ENCODE measurements at places on chromosomes 13 and 19.

DNA sequence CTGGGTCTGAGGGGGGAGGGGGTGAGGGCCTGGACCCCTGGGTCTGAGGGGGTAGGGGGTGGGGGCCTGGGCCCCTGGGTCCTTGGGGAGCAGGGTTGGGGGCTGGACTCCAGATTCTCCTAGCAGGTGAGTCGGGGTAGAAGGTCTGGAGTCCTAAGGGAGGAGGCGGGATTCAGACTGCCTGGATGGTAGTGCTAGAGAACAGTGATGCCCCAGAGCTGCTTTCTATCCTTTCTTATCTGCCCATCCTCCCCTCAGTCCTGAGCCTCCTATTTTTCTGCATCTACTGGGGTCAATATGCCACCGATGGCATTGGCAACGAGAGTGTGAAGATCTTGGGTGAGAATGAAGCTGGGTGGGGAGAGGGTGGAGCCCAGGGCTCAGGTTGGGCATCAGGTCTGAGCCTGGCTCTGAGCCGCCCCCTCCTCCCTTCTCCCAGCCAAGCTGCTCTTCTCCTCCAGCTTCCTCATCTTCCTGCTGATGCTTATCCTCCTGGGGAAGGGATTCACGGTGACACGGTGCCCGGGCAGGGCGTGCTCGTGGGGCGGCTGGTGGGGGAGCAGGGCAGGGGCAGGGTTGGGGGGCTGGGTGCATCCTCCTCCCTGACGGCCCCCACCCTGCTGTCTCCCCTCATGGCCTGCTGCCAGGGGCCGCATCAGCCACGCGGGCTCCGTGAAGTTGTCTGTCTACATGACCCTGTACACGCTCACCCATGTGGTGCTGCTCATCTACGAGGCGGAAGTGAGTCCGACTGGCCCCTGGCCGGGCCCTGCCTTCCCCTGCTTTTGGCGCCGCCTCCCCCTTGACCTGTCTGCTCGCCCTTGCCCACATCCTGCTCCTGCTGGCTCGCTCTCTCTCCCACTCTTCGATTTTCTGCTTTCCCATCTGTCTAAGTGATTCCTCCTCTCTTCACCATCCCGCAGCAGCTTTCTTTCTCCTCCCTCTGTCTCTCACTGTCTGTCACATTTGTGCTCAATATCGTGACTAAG, 3.4 kb downstream of the TMEM145 start:
- H3K27ac ChIP-seq: peak overlapping the region; percentile 41
- no peaks in the 10 kb centered on the region for H3K36me3 ChIP-seq
- peaks cover 4% of the 10 kb centered on the region for H3K27me3 ChIP-seq
- H3K4me3 ChIP-seq: peak overlapping the region; percentile 28
- DNase-seq: peak; percentile 25
- H3K4me1 ChIP-seq: peaks cover 9% of the 10 kb centered on the region

DNA sequence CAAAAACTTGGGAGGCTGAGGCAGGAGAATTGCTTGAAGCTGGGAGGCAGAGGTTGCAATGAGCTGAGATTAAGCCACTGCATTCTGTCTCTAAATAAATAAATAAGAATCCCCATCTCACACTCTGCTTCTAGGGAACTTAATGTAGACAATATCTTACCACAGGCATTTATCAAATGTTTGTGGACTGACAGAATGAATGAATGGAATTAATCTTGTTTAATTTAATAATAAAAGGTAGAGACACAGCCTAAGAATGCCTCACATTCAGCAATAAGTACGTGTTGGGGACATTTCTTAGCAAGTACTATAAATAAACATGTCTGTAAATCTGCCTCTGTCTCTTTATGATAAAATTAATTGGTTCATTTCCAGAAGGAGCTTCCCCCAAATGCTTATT, 36.2 kb upstream of the RBM26 start:
- no peak overlapping the region for H3K4me3 ChIP-seq
- H3K36me3 ChIP-seq: no peaks in the 10 kb centered on the region
- no peaks in the 10 kb centered on the region for H3K27me3 ChIP-seq
- no peaks in the 10 kb centered on the region for H3K4me1 ChIP-seq

DNA sequence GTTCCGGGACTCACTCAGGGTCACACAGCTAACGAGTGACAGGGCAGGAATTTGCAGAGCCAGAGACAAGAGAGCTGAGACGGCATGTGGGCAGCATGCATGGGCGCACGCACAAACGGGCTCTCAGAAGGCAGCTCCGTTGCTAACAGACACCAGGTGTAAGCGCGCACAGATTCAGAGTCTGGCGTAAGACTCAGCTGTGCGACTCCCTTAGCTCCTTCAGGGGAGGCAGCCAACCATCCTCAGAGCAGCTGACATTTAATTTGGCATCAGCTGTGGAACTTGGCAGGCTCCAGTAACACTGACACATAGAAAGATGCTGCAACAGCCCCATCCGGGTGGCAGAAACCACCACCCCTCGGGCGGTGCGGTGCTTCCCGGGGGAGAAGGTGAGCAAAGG, 7.5 kb upstream of the TM6SF2 start:
- H3K4me1 ChIP-seq: no peaks in the 10 kb centered on the region
- peaks cover 19% of the 10 kb centered on the region for H3K36me3 ChIP-seq
- DNase-seq: no peak
- no peak overlapping the region for H3K4me3 ChIP-seq
- H3K27me3 ChIP-seq: no peaks in the 10 kb centered on the region

- H3K4me3 ChIP-seq: no peak overlapping the region
- H3K27ac ChIP-seq: no peak overlapping the region
- no peaks in the 10 kb centered on the region for H3K27me3 ChIP-seq
- DNase-seq: no peak
- no peaks in the 10 kb centered on the region for H3K4me1 ChIP-seq
Observed at GRCh38 chr19:53462861-53463260, 4.7 kb upstream of the ZNF813 start.

- H3K27ac ChIP-seq: no peak overlapping the region
- no peak overlapping the region for H3K4me3 ChIP-seq
- no peaks in the 10 kb centered on the region for H3K4me1 ChIP-seq
- H3K36me3 ChIP-seq: no peaks in the 10 kb centered on the region
- no peak for DNase-seq
Observed at GRCh38 chr13:94947392-94947791, 235.0 kb upstream of the SOX21 start.

DNA sequence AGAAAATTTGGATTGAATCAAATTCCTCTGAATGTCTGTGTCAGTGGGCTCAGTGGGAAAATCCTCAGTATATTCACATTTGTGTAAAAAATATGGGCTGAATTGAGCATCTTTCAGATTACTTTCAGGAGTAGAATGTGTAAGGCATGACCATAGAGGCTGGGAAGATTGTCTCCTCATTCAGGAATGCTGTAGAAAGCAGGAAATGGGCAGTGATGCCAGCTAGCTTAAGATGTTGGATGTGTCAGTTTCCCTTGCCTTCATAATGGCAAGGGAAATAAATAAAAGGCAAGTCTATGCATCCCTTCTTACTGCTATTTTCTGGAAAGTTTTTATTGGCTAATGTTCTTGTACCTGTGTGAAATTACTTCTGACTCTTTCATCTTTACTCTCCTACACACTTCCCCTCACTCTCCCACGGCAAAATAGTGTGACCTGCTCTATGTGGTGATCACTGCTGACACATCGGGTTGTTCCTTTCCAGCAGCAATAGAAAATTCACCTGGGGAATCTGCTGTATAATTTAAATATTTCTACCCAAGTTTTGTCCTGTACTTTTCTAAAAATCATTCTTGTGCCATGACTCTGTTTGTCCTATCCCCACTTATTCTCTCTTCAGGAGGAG, 103.2 kb downstream of the LMO7 start:
- peak overlapping the region; percentile 10 for H3K4me3 ChIP-seq
- peaks cover 19% of the 10 kb centered on the region for H3K4me1 ChIP-seq
- H3K27ac ChIP-seq: peak overlapping the region; percentile 80
- H3K27me3 ChIP-seq: no peaks in the 10 kb centered on the region

DNA sequence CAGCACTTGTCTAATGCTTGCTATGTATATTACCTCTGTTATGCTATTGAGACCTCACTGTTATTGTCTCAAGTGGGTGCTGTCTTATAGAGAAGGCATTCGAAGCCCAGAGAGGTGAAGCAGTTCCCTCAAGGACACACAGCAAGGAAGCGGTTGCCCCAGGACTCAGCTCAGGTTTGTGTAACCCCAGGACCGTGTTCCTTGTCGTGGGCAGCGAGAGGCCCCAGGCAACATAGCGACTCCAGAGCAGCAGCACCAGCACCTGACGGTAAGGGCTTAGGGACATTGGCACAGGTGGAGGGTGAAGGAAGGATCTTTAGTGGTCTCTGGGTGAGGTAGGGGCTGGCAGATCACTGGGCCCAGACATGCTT, 2.4 kb downstream of the KLK15 start:
- no peaks in the 10 kb centered on the region for H3K27me3 ChIP-seq
- no peak overlapping the region for H3K4me3 ChIP-seq
- peaks cover 5% of the 10 kb centered on the region for H3K4me1 ChIP-seq
- H3K27ac ChIP-seq: no peak overlapping the region

GRCh38 chr13:77009011-77009410, 17.1 kb downstream of the CLN5 start:
- H3K27me3 ChIP-seq: no peaks in the 10 kb centered on the region
- peaks cover 8% of the 10 kb centered on the region for H3K36me3 ChIP-seq
- no peak overlapping the region for H3K27ac ChIP-seq
- peaks cover 9% of the 10 kb centered on the region for H3K4me1 ChIP-seq
- H3K4me3 ChIP-seq: no peak overlapping the region
- DNase-seq: no peak

- H3K36me3 ChIP-seq: no peaks in the 10 kb centered on the region
- H3K27me3 ChIP-seq: no peaks in the 10 kb centered on the region
- DNase-seq: no peak
- H3K4me1 ChIP-seq: peaks cover 22% of the 10 kb centered on the region
- no peak overlapping the region for H3K27ac ChIP-seq
Observed at GRCh38 chr13:40028446-40028845, 373.0 kb downstream of the COG6 start.
